CD4-positive, alpha-beta T cell treated with Interleukin-17A for 1 hour (primary cell): ENCODE measurements at places on chromosomes 16 and 17.

DNA sequence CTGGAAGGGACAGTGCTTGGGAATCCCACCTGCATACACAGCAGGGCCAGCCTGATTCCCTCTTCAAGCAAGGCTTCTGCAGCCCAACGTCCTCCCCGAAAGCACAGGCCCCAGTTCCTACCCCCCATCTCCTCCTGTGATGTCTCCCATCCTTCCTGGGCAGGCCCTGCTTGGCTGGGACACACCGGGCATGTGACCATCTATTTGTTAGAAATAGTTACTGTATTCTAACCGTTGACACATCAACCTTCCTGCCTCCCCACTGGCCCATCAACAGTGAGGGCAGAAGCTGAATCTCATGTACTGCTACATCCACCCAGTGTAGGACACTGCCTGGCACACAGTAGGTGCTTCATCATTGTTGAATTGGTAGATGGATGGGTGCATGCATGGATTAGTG lies 10.7 kb downstream of the PRR29 start:
- DNase-seq: no peak

DNA sequence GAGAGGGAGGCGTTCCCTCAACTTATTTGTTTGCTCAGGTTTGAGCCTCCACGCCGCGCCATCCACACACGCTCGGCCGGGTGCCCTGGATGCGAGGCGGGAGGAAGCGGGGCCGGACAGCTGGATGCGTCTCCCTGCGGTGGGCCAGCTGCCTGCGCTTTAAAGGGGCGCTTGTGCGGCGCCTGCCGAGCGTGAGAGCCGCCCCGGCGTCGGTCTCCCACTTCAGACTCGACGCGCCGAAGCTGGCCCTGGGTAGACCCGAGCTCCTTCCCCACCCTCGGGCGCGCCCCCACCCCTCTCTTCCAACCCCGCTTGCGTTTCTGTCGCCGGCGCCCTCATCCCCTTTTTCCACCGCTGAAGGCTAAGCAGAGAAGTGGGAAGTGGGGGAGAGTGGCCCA lies 527 bp upstream of the CHAD start:
- no peak for DNase-seq

DNA sequence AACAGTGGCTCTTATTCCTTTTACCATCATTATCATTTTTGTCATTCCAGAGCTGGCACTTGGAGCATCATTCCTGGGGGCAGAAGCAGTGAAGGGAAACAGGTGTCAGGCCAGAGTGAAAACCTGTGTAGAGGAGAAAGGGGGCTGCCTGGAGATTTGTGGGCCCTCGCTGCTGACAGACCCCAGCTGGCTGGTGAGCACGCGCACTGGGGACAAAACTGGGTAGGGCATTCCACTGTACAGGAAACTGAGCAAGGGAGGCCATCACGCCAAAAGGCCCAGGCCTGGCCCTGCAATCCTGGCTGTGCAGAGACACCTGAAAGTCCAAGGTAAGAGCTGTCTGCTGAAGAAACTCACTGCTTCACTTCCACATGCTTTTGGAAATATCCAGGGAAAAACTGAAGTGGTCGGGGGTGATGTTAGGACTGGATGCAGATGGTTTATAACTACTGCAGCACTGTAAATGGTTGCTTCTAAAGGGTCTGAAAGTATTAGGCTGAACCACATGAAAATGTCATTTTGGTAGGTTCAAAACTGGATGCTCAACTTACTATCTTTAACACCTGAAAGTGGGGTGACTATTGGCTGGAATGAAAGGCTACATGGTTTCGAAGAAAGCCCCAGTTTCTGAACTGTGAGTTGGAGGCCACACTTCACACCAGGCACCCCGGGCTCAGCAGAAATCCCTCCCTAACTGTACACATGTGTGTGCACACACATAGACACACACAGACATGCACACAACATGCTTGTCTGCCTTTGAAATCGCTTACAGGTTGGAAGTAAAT lies 225.0 kb downstream of the C16orf78 start:
- DNase-seq: no peak

GRCh38 chr16:86888231-86889053 lies 310.1 kb downstream of the FOXL1 start:
- DNase-seq: no peak

GRCh38 chr17:57135789-57136291 lies 50.8 kb downstream of the AKAP1 start:
- no peak for DNase-seq

- DNase-seq: peak; percentile 94
Measured at GRCh38 chr16:22190081-22190775, 15.8 kb upstream of the EEF2K start.

DNA sequence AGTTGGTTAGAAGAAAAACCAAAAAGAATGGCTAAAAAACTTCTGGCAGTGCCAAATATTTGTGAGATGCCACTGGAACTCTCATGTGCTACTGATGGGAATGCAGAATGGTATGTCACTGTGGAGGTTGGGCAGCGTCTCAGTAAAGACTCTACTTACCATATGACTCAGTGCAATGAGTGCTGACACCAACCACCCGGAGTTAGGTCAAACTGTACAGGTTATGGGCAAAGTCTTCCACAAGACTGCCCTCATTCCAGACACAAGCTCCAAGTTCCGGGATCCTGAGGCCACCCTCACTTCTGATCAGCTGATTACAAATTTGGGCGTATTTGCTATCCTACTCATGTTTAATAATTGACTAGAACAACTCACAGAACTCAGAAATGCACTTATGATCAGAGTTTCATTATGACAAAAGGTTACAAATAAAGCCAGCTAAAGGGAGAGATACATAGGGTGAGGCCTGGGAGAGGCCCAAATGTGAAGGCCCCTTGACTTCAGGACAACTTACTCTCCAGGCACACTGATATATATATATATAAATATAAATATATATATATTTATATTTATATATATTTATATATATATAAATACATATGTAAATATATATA lies 114.9 kb downstream of the TRIM37 start:
- no peak for DNase-seq

GRCh38 chr17:32491371-32492263 lies 4.8 kb downstream of the CDK5R1 start:
- no peak for DNase-seq

GRCh38 chr16:89123001-89123830 lies 29.6 kb downstream of the ACSF3 start:
- no peak for DNase-seq

DNA sequence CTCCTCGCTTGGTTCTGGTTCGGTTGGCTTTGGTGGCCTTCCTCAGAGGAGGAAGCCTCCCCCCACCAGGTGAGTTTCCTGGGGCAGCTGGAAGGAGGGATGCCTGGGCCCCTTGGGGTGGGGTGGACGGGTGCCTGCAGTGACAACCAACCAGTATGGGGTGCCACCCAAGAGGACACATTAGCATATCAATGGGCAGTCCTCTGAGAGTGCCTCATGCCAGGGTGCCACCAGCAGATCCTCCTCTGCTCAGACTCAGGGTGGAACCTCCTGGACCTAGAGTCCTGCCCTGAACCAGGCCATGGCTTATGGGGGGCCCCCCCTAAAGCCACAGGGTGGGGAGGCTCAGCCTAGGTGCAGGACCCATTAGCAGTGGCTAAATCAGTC lies 2.7 kb downstream of the PPP1R1B start:
- DNase-seq: no peak

GRCh38 chr17:2368359-2368758 lies 31.1 kb downstream of the SGSM2 start:
- no peak for DNase-seq
